ENCODE measurements at places on chromosomes 1 and 21.

GRCh38 chr1:197392541-197392940, 124.5 kb downstream of the CRB1 start:
- no peak for DNase-seq

DNA sequence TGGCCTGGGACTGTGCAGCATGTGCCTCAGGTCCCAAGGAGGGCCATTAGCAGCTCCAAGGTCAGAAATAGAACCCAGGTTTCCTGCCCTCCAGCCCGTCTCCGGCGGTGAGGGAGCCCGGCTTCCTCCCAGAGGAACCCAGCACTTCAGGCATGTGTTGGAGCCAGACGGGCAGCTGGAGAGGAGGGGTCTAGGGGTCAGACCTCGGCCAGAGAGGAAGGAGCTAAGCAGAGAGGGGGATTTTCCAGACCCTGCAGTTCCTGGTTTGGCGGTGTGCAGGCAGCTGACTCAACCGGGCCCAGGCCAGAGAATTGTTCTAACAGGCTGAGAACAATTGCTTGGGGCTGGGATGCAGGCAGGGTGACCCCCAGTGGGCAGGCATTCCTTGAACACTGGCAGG, 37.1 kb downstream of the HSPG2 start:
- peak; percentile 24 for DNase-seq

DNA sequence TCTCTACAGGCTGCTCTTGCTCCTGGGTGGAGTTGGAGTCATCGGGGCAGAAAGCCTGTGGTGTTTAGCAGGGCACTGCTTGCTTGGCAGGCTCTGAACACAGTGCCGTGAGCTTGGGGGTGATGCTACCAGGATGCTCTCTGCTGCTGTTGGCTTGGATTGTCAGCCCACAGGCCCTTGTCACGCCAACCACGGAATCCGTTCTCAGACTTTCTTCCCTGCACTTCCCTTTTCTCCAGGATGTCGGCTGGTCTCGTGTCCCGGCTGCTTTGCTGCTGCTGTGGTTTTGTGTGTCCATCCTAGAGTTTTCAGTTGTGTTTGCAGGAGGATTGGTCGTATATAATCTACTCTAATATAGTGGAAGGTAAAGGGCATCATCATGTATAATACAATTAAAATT, 44.4 kb upstream of the TTC34 start:
- DNase-seq = no peak

DNA sequence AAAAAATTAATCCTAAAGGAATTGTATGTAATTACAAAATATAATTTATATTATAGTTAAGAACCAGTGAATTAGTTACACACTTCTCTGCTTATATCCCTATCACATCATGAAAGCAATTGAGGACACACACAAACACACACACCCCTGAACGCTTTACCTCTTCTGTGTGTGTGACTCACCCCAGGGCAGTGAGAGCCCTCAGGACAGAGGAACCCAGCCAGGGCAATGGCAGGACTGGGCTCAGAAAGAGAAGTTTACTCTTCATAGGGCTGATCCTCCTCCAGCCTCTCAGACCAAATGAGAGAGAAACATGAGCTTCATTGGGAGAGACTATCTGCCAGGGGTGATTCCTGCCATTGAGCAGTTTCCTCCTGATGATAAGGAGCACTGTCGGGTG, 38.1 kb downstream of the SLC44A3 start:
- DNase-seq = no peak

GRCh38 chr1:202046748-202047708, 36.6 kb downstream of the ELF3 start:
- DNase-seq = no peak

DNA sequence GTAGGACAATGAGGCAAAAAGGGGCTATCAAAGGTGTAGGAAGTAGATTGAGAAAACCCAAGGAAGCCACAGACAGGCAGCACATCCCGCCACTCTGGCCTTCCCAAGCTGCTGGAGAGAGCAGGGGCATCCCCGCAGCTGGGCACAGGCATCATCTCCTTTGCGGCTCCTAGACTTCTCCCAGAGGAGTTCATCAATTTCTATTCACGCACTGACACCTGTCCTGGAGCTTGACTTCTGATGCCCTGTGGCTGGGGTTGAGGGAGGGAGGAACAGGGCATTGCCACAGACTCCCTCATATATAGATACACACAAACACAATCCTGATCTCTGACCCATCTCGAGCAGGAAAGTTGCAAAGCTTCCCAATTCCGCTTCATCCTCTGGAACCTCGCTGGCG, 1.9 kb upstream of the TFAP2E start:
- DNase-seq = no peak

GRCh38 chr1:186443638-186444037, 17.3 kb downstream of the PDC start:
- no peak for DNase-seq

DNA sequence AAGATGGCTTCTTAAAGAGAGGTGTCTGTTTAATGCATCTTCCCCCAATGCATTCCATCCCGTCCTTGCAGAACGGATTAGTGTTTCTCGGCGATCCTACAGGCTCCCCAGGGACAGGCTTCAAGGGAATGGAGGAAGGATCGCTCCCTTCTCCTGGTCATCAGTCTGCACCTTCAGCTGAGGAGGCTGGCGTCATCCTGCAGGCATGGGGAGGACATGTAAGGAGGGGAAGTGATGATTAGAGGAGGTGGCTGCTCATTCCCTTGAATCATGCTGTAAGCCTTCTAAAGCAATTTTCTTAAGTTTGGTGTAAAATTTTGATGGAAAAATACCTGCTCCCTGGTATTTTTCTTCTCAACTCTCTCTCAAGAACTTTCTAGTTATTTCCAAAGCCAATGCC, 603.6 kb downstream of the NPHP4 start:
- no peak for DNase-seq

- no peak for DNase-seq
Observed at GRCh38 chr21:20554785-20555184, 443.4 kb upstream of the NCAM2 start.

GRCh38 chr1:82057011-82057410, 256.3 kb downstream of the ADGRL2 start:
- no peak for DNase-seq

- no peak for DNase-seq
Observed at GRCh38 chr1:119929643-119930315, 33.5 kb upstream of the ADAM30 start.

- DNase-seq = no peak
Observed at GRCh38 chr21:41958886-41959563, 5.2 kb upstream of the C2CD2 start.

- no peak for DNase-seq
Observed at GRCh38 chr1:179143322-179143721, 61.5 kb downstream of the TOR3A start.

DNA sequence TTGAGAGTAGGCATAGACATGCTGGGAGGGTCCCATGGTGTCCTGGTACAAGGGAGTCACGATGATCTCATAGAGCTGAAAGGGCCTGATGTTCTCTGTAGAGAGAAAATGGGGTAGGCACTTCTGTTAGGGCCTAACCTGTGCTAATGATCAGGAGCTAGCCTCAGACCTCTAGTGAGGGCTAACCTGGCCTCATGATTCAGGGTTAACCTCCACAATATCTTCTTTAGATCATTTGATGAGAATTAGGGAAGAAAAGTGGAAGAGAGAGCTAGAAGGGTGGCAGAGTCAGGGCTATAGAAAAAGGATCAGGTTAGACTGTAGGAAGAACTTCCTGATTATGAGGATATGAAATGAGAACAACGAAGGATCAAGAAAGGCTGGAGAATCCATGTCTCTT, 5.0 kb upstream of the MRPS15 start:
- DNase-seq = no peak

DNA sequence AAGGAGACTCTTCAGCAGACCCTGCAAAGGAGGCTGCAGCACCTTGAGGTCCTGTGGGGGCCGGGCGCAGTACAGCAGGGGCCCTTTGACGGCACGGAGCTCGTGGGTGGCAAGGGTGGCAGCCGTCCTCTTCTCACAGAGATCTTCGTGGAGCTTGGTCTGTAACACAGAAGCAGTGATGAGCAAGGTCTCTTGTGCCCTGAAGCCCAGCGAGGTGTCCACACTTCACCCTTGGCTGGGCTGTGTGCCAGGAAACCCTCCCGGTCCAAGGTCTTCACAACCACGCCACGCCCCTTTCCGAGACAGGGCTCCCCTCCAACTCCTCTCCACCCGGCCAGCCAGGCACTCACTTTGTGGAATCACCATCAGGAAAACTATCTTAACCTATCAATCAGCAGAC, 11.3 kb downstream of the LRRC47 start:
- no peak for DNase-seq

DNA sequence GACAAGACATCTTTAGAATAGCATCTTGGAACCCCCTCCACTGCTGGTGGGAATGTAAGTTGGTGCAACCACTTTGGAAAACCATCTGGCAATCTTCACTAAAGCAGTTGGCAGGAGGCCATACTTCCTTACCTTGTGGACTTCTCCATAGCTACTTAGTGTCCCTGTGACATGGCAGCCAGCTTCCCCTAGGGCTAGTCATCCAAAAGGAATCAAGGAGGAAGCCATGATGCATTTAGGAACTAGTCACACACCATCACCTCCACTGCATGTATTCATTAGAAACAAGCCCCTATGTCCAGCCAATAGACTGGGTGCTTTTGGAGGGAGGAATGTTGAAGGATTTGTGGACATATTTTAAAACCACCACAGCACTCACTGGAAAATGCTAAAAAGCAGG, 19.9 kb downstream of the MX2 start:
- no peak for DNase-seq

GRCh38 chr1:53956308-53957168, 10.4 kb downstream of the LRRC42 start:
- no peak for DNase-seq

Measured in neuronal stem cell (in vitro differentiated cells).